CD8-positive, alpha-beta memory T cell (primary cell): ENCODE measurements at places on chromosomes 16 and 17.

DNA sequence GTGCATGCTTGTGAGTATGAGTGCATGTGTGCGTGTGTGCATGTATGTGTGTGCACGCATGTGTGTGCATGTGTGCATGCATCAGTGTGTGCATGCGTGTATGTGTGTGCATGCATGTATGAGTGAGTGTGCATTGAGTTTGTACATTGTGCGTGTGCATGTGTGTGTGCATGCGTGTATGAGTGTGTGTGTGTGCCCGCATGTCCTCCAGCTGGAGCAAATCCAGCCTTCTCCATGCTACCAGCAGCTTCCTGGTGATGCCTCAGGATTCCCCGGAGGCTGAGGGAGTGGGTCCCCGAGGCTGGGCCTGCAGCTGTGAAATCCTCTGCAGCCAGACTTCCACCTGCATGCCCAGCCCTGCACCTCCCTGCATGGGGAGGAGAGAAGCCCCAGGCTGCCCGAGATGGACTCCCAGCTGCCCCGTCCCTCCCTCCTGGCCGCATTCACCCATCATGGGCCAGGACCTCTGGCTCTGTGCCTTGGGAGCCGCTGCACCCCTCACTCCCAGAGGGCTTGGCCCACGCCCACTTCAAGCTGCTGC is 9.3 kb downstream of the TPSD1 start:
- no peak for DNase-seq

DNA sequence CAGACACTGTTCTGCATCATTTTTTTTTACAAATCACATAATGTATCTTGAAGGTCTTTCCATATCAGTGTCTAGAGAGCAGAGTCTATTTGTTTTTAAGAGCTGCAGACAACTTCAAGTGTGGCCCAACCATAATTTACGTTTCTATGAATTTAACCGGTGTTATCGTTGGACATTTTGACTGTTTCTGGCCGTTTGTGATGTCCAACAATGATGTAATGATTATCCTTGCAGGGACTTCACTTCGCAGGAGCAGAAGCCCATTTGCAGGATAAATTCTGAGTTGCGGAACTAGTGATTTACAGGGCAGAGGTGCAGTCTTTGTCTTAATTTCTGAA is 26.9 kb upstream of the HLF start:
- no peak for DNase-seq

- DNase-seq, result no peak
Observed at GRCh38 chr16:85413691-85414663, 199.1 kb upstream of the GSE1 start.

GRCh38 chr17:82524540-82524939 is 5.0 kb downstream of the FOXK2 start:
- DNase-seq, result no peak

- no peak for DNase-seq
Observed at GRCh38 chr17:80817861-80818260, 173.8 kb upstream of the CHMP6 start.

GRCh38 chr17:65117384-65118035 is 19.7 kb upstream of the RGS9 start:
- DNase-seq, result no peak

GRCh38 chr16:69669577-69669976 is 56.8 kb downstream of the NQO1 start:
- DNase-seq, result no peak

DNA sequence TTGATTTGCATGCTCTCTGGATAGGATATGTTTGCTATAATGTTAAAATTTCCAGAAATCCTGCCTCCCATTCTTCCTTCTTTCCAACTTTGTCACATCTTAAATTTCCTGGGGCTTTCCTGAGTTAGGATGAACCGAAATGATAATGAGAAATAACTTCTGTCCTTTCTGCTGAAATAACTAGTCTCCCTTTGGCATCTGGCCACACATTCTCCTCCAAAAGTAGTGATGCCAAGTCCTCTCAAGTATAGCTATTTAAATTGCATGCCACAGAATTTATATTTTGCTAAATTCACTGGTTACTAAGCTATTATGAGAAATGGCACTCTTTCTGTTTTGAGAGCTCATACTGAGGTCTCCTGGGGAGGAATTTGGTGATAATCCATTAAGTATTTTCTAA is 30.6 kb downstream of the FAM20A start:
- no peak for DNase-seq

GRCh38 chr16:20441191-20441590 is 10.1 kb upstream of the ACSM2A start:
- no peak for DNase-seq

DNA sequence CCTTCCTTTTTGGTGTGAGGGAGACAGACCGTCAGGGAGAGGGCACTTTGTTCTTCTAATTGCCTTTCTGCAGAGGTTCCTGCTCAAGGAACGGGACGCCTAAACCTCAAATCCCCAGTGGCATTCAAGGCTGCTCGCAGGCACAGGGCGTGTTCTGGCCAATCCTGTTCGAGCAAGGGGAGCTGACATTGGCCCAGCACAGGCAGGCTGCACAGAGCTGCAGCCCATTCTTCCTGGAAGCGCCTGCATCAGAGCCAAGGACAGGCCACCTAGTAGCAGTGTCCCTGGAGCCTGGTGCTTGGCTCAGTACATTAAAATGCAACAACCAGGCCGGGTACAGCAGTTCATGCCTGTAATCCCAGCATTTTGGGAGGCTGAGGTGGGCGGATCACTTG is 72.2 kb upstream of the CREBBP start:
- DNase-seq, result no peak

GRCh38 chr17:6108382-6108781 is 38.2 kb downstream of the WSCD1 start:
- DNase-seq, result no peak

DNA sequence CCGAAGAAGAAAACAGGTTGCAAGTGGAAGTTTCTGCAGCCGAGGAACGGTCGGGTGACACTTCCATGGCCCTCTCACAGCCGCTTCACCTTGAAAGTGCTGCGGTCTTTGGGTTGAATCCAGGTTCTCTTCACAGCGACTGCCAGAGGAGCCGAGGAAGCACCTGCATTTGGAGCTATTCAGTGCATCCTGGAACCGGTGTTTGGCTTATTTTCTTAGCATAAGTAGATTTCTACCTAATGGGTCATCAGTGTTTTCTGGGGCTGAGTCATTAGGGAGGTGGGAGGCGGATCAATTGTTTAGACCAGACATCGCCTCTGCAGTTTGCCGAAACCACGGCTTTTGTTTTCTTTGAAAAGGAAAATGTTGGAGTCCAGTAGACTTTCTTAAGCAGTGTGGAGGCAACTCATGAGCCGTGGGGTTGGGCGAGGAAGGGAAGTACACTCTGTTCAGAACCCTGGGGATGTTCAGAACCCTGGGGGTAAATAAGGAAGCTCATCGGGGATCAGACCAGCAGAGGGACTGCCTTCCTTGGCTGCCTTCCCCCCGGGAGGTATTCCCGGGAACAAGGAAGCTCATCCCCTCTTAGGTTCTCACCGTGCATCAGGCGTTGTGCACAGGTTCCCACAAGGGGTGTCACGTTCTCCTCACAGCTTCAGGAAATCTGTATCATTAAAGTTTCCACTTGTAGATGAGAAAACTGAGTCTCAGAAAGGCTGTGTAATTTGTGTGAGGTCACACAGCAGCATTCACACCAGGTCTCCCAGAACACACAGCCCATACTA is 361.5 kb downstream of the SNX29 start:
- DNase-seq, result no peak

DNA sequence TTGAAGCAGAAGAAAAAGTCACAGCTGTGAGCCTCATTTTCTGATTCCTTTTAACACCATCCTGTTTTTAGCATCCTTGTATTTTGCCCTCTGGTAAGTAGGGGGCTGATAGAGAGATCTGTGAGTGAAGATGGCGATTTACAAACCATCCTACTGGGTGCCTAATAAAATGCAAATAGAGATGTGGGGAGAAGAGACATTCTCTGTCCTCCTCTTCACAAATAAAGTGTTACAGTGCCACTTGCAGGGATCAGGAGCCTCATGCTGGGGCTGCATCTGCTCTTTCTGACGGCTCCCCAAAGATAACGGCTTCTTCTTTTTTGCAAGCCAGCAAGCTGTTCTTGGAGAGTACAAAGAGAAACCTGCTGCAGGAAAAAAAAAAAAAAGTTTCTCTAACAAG is 418.6 kb downstream of the TOX3 start:
- DNase-seq, result no peak

GRCh38 chr16:84718-85406 is 6.8 kb downstream of the MPG start:
- no peak for DNase-seq

- DNase-seq, result no peak
Observed at GRCh38 chr17:17372856-17373520, 69.8 kb downstream of the NT5M start.
